ENCODE measurements at places on chromosomes 3 and 15.

GRCh38 chr3:149455366-149455765 lies 19.1 kb upstream of the TM4SF4 start:
- no peak for DNase-seq

DNA sequence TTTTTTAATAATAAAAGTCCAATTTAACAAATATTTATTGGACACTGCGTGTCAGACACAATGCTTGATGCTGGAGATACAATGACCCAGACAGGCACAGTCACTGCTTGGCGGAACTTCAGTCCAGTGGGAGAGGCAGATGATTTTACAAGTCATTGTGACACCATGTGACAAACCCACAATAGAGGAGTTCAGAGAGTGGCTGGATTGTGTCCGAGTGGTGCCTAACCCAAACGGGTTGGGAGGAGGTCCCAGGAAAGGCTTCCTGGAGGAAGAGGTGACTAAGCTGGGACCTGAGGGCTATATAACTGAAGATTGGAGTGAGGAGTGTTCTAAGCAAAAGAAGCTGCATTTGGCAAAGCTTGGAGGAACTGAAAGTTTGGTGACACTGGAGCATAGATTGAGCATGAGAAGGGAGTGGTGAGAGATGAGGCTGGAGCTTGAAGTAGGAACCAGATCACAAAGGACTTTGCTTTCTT lies 41.4 kb downstream of the CRTC3 start:
- peak; percentile 79 for DNase-seq

DNA sequence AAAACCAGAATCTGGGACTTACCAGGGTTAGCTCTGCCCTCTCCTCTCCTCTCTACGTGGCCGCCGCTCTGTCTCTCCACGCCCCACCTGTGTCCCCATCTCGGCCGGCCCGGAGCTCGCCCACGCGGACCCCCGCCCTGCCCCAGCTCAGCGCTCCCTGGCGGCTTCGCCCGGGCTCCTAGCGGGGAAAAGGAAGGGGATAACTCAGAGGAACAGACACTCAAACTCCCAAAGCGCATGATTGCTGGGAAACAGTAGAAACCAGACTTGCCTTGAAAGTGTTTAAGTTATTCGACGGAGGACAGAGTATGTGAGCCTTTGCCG lies 5.4 kb downstream of the ISL2 start:
- no peak for DNase-seq

DNA sequence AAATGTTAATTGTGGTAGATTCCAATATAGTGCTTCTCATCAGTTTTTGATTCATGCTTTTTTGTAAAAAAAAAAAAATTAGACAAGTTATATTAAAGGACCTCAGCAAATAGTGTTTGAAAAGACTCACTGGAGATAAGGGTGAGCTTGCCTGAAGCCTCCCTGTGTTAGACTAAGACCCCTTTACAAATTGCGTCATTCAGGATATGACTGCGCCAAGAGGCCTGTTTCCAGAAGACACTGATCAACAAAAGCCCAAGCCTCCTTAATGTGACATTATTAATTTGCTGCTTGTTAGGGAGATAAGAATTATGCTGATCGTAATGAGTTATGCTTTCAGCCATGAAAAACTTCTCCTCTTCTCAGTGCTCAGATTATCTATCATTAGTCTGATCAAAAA lies 13.0 kb upstream of the DNAJC13 start:
- no peak for DNase-seq

DNA sequence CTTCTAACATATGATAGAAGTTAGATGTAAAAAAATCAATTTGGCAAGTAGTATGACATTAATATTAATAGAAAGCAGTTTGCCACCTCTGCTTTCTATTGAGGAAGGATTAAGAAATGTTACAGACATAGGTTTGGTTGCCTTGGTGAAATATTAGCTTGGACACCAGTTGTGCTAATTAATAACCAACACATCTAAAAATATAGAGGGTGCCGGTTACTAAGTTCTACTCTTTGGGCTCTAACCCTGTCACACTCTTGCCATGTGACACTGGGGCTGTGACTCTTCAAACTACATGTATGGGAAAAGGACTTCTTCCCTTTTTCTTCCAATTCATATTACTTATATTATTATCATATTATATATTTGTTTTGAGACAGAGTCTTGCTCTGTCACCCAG lies 64.4 kb downstream of the TRIM71 start:
- no peak for DNase-seq

DNA sequence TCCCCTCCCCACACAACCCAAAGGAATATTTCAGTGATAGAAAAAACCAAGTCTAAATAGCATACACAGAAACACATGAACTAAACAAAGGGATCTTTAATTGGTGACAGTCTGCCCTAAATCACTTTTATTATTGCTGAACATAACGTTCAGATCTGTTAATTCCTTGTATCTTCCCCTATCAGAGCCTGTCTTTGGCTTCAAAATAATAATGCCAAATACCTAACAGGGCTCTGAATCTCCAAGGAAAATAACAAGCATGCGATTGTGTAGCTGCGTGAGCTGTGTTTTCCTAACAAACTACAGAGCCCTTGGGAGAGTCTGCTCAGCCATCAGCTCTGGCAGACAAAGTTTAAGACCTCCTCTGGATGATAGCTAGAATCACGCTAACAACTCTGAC lies 1010.1 kb downstream of the ROBO1 start:
- DNase-seq: no peak

- no peak for DNase-seq
Measured at GRCh38 chr3:32136703-32137102, 30.3 kb downstream of the GPD1L start.

- no peak for DNase-seq
Measured at GRCh38 chr15:35777061-35777460, 231.1 kb upstream of the DPH6 start.

- no peak for DNase-seq
Measured at GRCh38 chr15:96053031-96053780, 277.3 kb upstream of the NR2F2 start.

DNA sequence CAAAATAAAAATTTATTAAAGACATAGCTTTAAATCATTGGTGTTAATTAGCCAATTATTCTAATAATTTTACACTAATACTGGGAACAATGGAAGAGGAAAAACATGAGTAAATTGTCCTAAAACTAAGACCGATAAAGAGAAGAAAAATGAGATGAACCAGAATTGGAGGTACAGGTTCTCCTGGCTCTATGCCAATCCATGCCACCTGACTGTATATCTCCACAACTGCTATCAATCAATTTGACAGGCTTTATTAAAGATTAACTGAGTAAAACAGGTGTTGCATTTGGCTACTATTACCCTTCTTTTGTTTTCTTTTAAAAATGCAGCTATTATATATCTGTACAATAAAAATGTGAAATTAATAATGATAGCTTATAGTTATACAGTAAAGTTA lies 850.0 kb downstream of the CADM2 start:
- no peak for DNase-seq

DNA sequence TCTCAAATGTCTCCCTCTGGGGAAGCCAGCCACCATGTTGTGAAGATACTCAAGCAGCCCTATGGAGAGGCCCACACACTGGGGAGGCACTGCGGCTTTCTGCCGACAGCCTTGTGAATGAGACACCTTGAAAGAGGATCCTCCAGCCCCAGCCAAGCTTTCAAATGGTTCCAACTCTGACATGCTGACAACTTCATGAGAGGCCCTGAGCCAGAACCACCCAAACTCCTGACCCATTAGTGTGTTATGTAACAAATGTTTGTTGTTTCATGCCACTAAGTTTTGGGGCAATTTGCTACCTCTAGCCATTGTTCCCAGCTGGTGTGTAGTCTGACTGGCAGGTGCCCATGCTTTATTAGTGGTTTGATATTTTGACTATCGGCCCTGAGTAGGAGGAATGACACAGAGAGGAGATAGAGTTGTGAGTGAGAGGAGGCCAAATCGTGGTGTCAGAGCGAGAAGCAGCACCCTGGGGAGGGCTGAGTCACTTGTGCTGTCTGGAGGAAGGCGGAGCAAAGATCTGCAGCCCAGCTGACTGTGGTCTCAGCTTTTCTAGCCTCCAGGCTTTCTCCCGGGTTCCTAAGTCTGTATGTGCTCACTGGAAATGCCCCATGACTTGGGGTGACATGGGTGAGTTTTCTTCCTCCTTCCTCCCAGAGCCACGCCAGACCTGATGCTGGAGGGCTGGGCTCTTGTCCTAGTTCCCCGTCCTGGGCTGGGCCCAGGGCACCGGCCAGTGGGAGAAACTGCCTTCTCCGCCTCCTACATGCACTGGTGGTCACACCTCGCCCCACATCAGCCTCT lies 56.7 kb upstream of the BLM start:
- DNase-seq: peak; percentile 93

DNA sequence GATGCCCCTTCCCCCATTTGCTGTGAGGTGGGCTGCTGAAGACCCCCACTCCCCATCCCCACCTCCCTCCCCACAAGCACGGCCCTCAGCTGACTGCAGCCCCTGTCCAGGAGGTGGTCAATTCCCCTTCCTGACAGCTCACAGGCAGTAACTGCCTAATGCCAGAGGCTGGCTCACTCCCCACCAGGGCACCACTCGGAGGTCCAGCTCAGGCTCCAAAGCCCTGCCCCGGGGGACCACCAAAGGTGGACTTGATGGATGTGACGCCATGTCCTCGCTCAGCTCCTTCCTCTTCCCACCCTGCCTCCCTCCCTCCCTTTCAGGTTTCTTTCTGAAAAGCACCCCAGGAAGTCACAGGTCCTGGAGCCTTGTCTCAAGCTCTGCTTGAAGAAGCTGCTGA lies 82.8 kb downstream of the MEGF11 start:
- no peak for DNase-seq

Data from tibial artery (tissue), 4 donors.